Thymus (tissue), 14 donors: ENCODE measurements at places on chromosomes 7 and 10.

DNA sequence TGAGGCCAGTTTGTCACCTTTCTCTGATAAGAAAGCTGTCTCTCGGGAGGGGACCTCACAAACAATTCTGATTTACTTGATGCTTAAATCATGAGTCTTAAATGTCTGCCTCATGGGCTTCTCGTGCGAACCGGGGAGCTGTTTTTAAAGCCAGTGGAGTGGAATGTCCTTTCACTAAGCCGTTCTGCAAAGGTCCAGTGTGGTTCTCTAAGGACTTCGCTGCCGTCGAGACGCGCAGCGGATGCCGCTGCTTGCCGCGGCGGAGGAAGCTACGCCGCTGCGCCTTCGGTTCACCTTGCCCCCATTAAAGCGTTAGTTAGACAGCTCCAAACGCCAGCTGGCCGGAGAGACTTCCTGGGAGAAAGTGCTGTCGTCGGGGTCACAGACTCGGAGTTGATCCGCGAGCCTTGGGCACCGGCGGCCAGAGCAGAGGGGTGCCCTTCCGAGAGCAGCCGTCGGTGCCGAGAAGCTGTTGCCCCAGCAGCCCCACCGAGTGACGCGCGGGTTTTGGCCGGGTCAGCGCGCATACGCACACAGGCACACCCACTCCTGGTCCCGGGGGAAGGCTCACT, 1.3 kb upstream of the HMX3 start:
- no peaks in the 10 kb centered on the region for H3K36me3 ChIP-seq
- H3K27me3 ChIP-seq = peaks cover 77% of the 10 kb centered on the region
- no peak for DNase-seq
- no peak overlapping the region for H3K4me3 ChIP-seq
- H3K27ac ChIP-seq = no peak overlapping the region

DNA sequence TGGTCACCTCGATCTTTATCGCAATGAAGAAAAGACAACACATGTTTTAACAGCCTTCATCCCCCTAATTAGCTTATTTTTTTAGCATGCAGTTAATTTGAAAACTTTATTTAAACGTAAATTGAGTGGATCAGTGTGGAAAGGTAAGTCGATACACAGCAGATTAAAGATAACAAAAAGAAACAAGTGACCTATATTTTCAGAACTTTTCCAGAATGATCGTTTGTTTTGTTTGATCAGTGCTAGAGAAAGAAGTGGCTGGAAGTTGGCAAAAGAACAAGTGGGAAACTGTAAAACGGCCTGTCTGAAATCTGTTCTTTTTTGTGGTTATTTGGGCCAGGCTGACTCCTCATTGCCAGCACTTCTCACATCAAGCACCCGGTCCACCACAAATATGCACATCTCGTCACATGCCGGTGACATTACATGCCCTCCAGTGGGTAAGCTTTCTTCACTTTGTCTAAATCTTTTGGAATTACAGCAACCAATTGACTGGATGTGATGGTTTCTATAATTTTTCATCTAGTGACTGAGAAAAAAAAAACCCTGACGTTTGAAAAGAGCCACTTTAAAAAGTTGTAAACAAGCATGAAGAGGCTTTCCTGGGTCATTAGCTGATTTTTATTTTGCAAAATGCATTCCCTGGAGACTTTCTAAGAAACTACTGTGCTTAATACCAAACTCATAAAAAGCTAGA, 33.2 kb downstream of the C7orf33 start:
- DNase-seq = no peak
- no peaks in the 10 kb centered on the region for H3K36me3 ChIP-seq
- H3K4me3 ChIP-seq = no peak overlapping the region
- H3K27ac ChIP-seq = no peak overlapping the region
- peaks cover 5% of the 10 kb centered on the region for H3K4me1 ChIP-seq

DNA sequence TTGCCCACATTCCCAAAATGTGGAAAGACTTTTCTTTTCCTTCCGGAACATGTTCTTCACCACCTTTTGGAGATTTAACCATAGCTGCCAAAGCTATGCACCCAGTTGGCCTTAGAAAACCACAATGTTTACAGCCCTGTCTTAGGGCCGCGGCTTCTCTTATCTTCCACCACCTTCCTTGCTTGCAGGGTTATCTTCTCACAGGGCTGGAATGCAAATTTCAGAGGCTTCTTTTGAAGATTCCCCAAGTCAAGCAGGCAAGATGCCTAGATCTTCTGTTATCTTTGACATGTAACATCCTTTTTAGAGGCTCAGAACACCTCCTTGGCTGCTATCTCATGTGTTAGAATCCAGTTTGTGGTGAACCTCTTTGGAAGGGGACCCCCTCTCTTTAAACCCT, 11.1 kb downstream of the KCTD7 start:
- no peak overlapping the region for H3K27ac ChIP-seq
- peaks cover 44% of the 10 kb centered on the region for H3K36me3 ChIP-seq
- no peaks in the 10 kb centered on the region for H3K27me3 ChIP-seq
- no peaks in the 10 kb centered on the region for H3K4me1 ChIP-seq

DNA sequence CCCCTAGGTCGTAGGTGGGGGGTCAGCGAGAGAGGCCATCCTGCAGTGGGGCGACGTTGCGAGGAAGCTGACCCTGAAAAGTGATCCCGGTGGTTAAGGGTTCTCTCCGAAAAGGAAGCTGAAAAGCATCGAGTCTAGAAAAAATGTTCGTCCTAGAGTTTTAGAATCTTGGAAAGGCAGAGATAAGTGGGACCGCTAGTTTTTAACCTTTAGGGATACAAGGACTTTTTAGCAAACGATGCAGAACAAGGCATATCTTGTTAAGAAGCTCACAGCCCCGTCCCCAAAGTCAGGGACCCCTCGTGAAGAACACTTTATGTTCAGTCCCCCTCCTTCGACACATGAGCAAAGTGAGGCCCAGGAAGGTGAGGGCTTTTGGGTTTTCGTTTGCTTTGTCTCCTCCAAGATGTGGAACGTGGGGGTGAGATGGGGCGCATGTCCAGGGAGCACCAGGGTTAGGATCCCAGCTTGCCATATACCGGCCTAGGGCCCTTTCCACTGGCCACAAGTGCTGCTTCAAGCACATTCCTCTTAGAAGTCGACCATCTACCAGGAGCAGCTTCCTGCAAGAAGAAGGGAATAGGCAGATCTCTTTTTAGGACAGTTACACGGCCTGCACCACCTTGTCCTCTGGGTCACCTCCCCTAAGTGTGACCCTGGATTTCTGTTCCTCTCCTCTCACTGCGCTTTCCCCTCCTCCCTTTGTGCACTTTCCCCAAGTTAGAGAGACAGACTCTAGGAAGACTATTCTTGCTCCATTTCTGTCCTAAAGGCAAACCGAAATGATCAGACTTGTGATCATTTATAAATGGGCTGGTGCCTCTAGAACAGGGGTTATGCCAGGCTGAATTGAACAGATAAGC, 969 bp downstream of the SLC35G1 start:
- no peaks in the 10 kb centered on the region for H3K27me3 ChIP-seq
- H3K27ac ChIP-seq = no peak overlapping the region
- H3K4me3 ChIP-seq = peak overlapping the region; percentile 62
- DNase-seq = peak; percentile 8

- H3K36me3 ChIP-seq = no peaks in the 10 kb centered on the region
- H3K4me1 ChIP-seq = no peaks in the 10 kb centered on the region
- peaks cover 65% of the 10 kb centered on the region for H3K27me3 ChIP-seq
- H3K27ac ChIP-seq = no peak overlapping the region
- H3K4me3 ChIP-seq = no peak overlapping the region
- DNase-seq = no peak
Observed at GRCh38 chr10:104639590-104640338, 1.3 kb upstream of the SORCS3 start.

DNA sequence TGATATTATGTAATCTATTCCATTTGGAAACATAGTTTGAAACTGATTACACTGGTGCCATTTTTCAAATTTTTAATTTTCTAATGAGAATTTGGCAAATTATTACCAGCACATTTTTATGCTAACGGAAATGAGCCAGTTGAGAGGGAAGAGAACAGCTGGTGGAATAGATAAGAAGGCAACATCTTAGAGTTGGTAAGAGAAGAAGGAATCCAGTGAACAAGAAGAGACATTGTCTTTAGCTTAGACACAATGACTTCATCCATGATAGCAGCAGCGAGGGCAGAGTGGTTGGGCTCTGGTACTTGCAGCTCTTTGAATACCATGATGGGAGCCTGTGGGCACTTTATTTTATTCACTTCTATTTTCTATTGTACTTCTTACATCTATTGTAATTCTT, 89.6 kb downstream of the CHRM2 start:
- DNase-seq = no peak
- H3K4me1 ChIP-seq = no peaks in the 10 kb centered on the region
- no peak overlapping the region for H3K27ac ChIP-seq
- H3K4me3 ChIP-seq = no peak overlapping the region
- no peaks in the 10 kb centered on the region for H3K36me3 ChIP-seq

- peaks cover 4% of the 10 kb centered on the region for H3K4me1 ChIP-seq
- no peaks in the 10 kb centered on the region for H3K36me3 ChIP-seq
Observed at GRCh38 chr10:103724771-103725170, 130.6 kb downstream of the SH3PXD2A start.

DNA sequence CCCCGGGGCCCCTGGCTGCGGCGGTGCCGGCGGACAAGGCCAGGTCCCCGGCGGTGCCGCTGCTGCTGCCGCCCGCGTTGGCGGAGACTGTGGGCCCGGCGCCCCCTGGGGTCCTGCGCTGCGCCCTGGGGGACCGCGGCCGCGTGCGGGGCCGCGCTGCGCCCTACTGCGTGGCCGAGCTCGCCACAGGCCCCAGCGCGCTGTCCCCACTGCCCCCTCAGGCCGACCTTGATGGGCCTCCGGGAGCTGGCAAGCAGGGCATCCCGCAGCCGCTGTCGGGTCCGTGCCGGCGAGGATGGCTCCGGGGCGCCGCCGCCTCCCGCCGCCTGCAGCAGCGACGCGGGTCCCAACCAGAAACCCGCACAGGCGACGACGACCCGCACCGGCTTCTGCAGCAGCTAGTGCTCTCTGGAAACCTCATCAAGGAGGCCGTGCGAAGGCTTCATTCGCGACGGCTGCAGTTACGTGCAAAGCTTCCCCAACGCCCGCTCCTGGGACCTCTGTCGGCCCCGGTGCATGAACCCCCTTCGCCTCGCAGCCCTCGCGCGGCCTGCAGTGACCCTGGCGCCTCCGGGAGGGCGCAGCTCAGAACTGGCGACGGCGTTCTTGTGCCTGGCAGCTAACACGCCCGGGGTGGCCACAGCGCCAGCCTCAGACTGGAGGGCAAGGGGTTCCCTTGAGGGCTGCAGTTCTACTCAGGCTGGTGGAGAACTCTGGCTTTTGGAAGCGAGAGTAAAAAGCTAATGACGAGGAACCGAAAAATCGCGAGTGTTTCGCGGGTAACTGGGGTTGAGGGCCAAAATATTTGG, 804 bp downstream of the FRAT1 start:
- DNase-seq = peak; percentile 43
- peak overlapping the region; percentile 81 for H3K4me3 ChIP-seq
- H3K27me3 ChIP-seq = no peaks in the 10 kb centered on the region
- peak overlapping the region; percentile 98 for H3K27ac ChIP-seq

DNA sequence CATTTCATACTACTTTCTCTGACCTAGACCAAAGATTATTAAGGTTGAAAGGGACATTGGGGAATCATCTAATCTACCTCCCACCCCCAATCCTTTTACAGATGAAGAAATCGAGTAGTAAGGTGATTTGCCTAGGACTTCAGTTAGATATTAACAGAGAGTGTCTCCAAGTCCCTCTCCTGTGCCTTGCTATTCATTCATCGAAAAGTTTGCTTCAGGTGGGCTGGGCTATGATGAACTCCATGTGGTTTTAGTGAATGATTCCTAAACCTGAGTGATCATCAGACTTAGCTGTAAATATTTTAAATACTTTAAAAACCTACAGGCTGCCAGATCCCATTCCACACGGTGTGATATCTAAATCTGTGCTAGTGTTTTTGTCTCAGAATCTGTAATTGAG, 259.4 kb upstream of the SORCS1 start:
- H3K4me3 ChIP-seq = no peak overlapping the region
- no peaks in the 10 kb centered on the region for H3K27me3 ChIP-seq
- no peaks in the 10 kb centered on the region for H3K4me1 ChIP-seq
- no peaks in the 10 kb centered on the region for H3K36me3 ChIP-seq

- no peaks in the 10 kb centered on the region for H3K27me3 ChIP-seq
- DNase-seq = no peak
- no peaks in the 10 kb centered on the region for H3K36me3 ChIP-seq
- no peak overlapping the region for H3K27ac ChIP-seq
- H3K4me3 ChIP-seq = no peak overlapping the region
Observed at GRCh38 chr10:27661514-27662286, 83.9 kb downstream of the MKX start.
